ENCODE measurements at places on chromosomes 2 and 18.

- peak; percentile 41 for DNase-seq
- H3K27me3 ChIP-seq = no peaks in the 10 kb centered on the region
- H3K27ac ChIP-seq = no peak overlapping the region
Measured at GRCh38 chr2:23425885-23426262, 40.9 kb downstream of the KLHL29 start.

GRCh38 chr18:4851301-4851976 is 345.6 kb downstream of the AKAIN1 start:
- H3K4me1 ChIP-seq = no peaks in the 10 kb centered on the region
- DNase-seq = no peak
- no peaks in the 10 kb centered on the region for H3K27me3 ChIP-seq
- H3K27ac ChIP-seq = no peak overlapping the region
- no peak overlapping the region for H3K4me3 ChIP-seq

- no peak overlapping the region for H3K27ac ChIP-seq
- H3K4me3 ChIP-seq = no peak overlapping the region
- no peaks in the 10 kb centered on the region for H3K36me3 ChIP-seq
Measured at GRCh38 chr2:241050624-241051577, 51.2 kb downstream of the MTERF4 start.

GRCh38 chr18:36484591-36484990 is 187.1 kb downstream of the FHOD3 start:
- H3K36me3 ChIP-seq = no peaks in the 10 kb centered on the region
- no peaks in the 10 kb centered on the region for H3K27me3 ChIP-seq
- H3K27ac ChIP-seq = no peak overlapping the region

DNA sequence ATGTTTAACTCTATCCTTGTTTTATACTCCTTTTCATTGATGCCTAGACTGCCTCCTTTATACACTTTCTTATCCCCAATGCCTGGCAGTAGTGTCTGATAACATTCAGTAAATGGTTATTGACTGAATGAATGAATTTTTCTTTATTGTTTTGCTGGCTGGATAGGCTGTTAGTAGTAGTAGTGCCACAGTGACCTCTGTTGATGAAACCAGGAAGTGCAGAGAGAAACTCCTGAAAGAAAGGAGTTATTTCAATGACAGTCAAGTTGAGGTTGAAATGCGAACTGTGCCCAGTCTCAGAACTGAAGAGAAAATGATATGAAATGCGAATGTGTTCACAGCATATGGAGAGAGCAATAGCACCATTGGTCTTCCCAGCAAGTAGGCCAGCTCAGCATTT is 26.8 kb upstream of the SLC9A2 start:
- H3K4me3 ChIP-seq = no peak overlapping the region
- DNase-seq = no peak
- no peaks in the 10 kb centered on the region for H3K4me1 ChIP-seq
- peaks cover 2% of the 10 kb centered on the region for H3K27me3 ChIP-seq
- H3K36me3 ChIP-seq = no peaks in the 10 kb centered on the region

DNA sequence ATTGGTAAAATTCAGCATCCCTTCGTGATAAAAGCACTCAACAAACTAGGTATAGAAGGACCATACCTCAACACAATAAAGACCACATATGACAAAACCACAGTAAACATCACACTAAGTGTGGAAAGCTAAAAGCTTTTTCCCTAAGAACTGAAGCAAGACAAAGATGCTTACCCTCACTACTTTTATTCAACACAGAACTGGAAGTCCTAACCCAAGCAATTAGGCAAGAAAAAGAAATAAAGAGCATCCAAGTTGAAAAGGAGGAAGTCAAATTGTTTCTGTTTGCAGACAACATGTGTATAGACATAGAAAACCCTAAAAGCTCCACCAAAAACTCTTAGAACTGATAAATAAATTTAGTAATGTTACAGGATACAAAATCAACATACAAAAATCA is 271.7 kb downstream of the RBM43 start:
- H3K27me3 ChIP-seq = no peaks in the 10 kb centered on the region
- no peaks in the 10 kb centered on the region for H3K4me1 ChIP-seq
- H3K36me3 ChIP-seq = no peaks in the 10 kb centered on the region
- no peak overlapping the region for H3K27ac ChIP-seq
- no peak for DNase-seq

- H3K4me1 ChIP-seq = no peaks in the 10 kb centered on the region
- no peak overlapping the region for H3K27ac ChIP-seq
- DNase-seq = peak; percentile 94
- no peaks in the 10 kb centered on the region for H3K36me3 ChIP-seq
- H3K4me3 ChIP-seq = no peak overlapping the region
Measured at GRCh38 chr2:226701052-226701451, 98.6 kb downstream of the IRS1 start.

GRCh38 chr18:47968721-47969120 is 38.3 kb upstream of the SMAD2 start:
- peak; percentile 61 for DNase-seq
- H3K27ac ChIP-seq = peak overlapping the region; percentile 79
- peak overlapping the region; percentile 9 for H3K4me3 ChIP-seq
- H3K36me3 ChIP-seq = no peaks in the 10 kb centered on the region
- H3K4me1 ChIP-seq = peaks cover 27% of the 10 kb centered on the region
- no peaks in the 10 kb centered on the region for H3K27me3 ChIP-seq

DNA sequence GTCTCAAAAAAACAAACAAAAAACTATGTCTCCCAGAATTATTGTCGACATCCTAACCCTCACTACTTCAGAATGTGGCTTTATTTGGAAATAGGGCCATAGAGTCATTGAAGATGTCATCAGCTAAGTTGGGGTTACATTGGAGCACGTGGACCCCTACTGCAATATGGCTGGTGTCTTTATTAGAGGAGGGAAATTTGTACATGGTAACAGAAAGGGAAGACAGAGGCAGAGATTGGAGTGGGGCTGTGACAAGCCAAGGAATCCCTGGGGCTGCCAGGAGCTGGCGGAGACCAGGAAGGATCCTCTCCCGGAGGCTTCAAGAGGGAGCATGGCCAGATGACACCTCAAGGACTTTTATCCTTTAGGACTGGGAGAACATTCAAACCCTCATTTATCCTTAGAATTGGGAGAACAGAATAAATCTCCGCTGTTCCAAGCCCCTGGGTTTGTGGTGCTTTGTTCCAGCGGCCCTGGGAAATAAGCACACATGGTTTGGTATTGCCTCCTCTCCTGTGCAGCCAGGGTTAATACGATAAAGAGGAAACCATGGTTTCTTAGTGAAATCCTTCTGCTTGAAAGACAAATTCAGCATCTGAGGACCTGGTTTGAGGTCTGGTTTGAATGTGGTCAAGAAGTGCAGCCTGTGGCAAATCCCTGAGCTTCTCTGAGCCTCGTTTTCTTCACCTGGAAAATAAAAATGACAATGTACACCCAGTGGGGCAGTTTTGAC is 184.7 kb downstream of the MYCN start:
- H3K36me3 ChIP-seq = no peaks in the 10 kb centered on the region
- no peak overlapping the region for H3K27ac ChIP-seq
- H3K4me3 ChIP-seq = no peak overlapping the region
- no peak for DNase-seq
- H3K27me3 ChIP-seq = no peaks in the 10 kb centered on the region
- no peaks in the 10 kb centered on the region for H3K4me1 ChIP-seq

- H3K4me1 ChIP-seq = peaks cover 19% of the 10 kb centered on the region
- no peak for DNase-seq
- H3K27ac ChIP-seq = no peak overlapping the region
- H3K36me3 ChIP-seq = no peaks in the 10 kb centered on the region
- H3K27me3 ChIP-seq = no peaks in the 10 kb centered on the region
Measured at GRCh38 chr2:25279091-25279651, 62.6 kb downstream of the DNMT3A start.

GRCh38 chr2:227627769-227628168 is 10.5 kb downstream of the SCYGR4 start:
- peaks cover 6% of the 10 kb centered on the region for H3K4me1 ChIP-seq
- H3K27me3 ChIP-seq = no peaks in the 10 kb centered on the region
- no peak overlapping the region for H3K4me3 ChIP-seq
- H3K36me3 ChIP-seq = no peaks in the 10 kb centered on the region
- H3K27ac ChIP-seq = no peak overlapping the region
- no peak for DNase-seq

GRCh38 chr2:161107265-161107664 is 53.0 kb upstream of the TANK start:
- no peaks in the 10 kb centered on the region for H3K36me3 ChIP-seq
- no peak overlapping the region for H3K27ac ChIP-seq
- no peaks in the 10 kb centered on the region for H3K4me1 ChIP-seq
- DNase-seq = no peak

- no peaks in the 10 kb centered on the region for H3K36me3 ChIP-seq
- H3K4me3 ChIP-seq = no peak overlapping the region
- no peaks in the 10 kb centered on the region for H3K27me3 ChIP-seq
- DNase-seq = no peak
Measured at GRCh38 chr2:172205292-172205691, 102.6 kb upstream of the DLX2 start.

DNA sequence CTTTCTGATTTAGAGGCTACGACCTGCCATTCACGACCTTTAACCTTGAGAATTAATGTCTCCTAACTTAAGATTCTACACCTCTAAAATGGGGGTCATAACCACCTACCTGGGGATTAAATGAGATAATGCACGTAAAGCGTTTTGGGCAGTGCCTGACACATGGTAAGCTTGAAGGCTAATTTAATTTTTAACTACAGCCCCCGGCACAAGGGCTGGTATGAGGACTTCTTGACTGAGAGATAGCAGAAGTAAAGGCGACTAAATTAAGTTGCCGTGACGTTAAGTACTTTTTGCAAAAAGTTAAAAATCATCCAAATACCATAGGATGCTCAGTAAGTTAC is 549 bp downstream of the MRPL35 start:
- H3K27ac ChIP-seq = peak overlapping the region; percentile 52
- DNase-seq = no peak
- no peaks in the 10 kb centered on the region for H3K36me3 ChIP-seq
- H3K4me1 ChIP-seq = peaks cover 3% of the 10 kb centered on the region

DNA sequence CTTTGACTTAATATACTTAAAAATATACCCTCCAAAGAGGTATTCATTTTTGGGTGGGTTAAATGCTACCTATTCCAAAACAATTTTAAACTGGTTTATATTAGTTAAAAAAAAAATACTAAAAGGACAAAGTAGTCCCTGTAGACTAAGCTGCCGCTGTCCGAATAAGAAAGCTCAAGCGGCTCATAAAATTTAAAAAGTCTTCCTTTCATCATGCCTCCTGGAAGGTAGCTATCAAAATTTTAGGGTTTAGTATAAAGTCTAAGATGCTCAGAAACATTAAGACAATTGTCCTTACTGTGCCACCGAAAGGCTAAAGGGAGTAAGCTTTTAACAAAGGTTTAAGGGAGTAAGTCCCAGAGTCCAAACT is 440 bp upstream of the UGGT1 start:
- H3K27ac ChIP-seq = peak overlapping the region; percentile 83
- no peak for DNase-seq
- no peaks in the 10 kb centered on the region for H3K27me3 ChIP-seq
- H3K36me3 ChIP-seq = peaks cover 5% of the 10 kb centered on the region
- H3K4me1 ChIP-seq = peaks cover 4% of the 10 kb centered on the region
- H3K4me3 ChIP-seq = peak overlapping the region; percentile 99

GRCh38 chr2:75959724-75960471 is 249.2 kb upstream of the GCFC2 start:
- no peak overlapping the region for H3K27ac ChIP-seq
- no peaks in the 10 kb centered on the region for H3K36me3 ChIP-seq
- no peaks in the 10 kb centered on the region for H3K4me1 ChIP-seq
- DNase-seq = no peak
- no peaks in the 10 kb centered on the region for H3K27me3 ChIP-seq

DNA sequence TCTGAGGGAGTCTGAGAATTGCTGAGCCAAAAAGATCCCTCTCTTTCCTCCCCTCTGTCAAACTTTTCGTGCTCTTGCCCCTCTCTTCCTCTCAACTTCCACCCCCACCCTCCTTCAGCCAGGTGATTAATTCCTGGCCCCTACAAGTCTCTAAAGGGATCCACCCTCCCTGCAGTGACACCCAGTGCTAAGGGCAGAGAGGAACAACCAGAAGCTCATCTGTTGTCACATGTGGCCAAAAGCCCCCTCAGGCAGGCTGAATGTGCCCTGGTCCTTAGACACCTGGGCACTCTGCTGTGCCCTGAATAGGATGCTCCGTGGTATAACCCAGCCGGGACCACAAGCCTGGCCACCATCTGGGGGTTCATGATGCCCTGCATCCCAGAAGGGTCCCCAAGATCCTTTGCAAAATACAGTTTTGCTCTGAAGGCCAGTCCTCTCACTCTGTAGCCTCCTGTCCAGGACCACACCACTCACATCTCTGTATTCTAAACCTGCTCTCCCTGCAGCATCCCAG is 234.4 kb downstream of the BCL11A start:
- H3K36me3 ChIP-seq = no peaks in the 10 kb centered on the region
- no peak overlapping the region for H3K4me3 ChIP-seq
- no peaks in the 10 kb centered on the region for H3K4me1 ChIP-seq
- no peak overlapping the region for H3K27ac ChIP-seq
- no peak for DNase-seq

- DNase-seq = no peak
- no peaks in the 10 kb centered on the region for H3K4me1 ChIP-seq
- no peak overlapping the region for H3K4me3 ChIP-seq
- peaks cover 8% of the 10 kb centered on the region for H3K36me3 ChIP-seq
- no peaks in the 10 kb centered on the region for H3K27me3 ChIP-seq
Measured at GRCh38 chr2:10678225-10678624, 11.6 kb downstream of the NOL10 start.

GRCh38 chr2:168916331-168916675 is 15.2 kb downstream of the G6PC2 start:
- H3K27me3 ChIP-seq = peaks cover 2% of the 10 kb centered on the region
- no peaks in the 10 kb centered on the region for H3K4me1 ChIP-seq

DNA sequence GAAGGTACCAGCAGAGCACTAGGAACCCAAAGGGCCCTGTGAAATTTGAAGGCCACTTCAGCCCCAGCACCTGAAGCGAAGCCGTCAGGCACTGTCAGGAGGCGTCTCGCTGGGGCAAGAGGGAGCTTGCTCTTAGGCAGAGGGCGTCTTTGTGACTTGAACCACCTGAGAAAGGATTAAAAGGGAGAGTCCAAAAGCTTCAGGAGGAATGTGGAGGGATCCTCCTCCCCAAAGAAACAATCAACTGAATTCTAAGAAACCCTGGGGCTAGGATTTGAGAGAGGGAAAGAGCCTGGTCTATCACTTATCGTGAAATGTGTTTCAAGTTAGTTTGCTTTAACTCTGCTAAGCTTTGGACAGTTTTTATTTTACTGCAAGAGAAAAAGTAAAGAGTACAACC is 324.9 kb upstream of the SOX11 start:
- no peaks in the 10 kb centered on the region for H3K4me1 ChIP-seq
- no peak for DNase-seq
- H3K27ac ChIP-seq = no peak overlapping the region
- no peak overlapping the region for H3K4me3 ChIP-seq
- H3K27me3 ChIP-seq = no peaks in the 10 kb centered on the region

DNA sequence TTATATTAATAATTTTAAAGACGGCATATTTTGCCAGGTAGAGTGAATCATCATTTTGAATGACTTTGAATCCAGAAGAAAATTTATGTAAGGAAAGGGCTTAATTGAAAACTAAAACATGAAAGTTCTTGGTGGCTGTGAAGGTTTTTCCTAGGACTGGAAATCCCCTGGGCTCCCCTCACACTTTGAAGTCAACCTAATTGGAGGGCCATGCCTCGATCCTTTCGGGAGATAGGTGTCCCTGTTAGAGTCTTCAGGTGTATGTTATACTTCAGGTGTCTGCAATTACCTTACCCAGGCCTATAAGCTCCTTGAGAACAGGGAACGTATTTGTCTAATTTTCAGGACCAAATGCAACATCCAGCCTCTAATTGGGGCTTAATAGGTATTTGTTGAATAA is 73.0 kb downstream of the ARL4C start:
- DNase-seq = no peak
- H3K36me3 ChIP-seq = no peaks in the 10 kb centered on the region
- H3K27ac ChIP-seq = no peak overlapping the region
- peaks cover 23% of the 10 kb centered on the region for H3K4me1 ChIP-seq
